Hippocampal formation (tissue), 2 donors: ENCODE measurements at places on chromosomes 1 and 21.

- DNase-seq = no peak
These were observed 25.3 kb upstream of the ITLN1 start for GRCh38 chr1:160910170-160910750.

DNA sequence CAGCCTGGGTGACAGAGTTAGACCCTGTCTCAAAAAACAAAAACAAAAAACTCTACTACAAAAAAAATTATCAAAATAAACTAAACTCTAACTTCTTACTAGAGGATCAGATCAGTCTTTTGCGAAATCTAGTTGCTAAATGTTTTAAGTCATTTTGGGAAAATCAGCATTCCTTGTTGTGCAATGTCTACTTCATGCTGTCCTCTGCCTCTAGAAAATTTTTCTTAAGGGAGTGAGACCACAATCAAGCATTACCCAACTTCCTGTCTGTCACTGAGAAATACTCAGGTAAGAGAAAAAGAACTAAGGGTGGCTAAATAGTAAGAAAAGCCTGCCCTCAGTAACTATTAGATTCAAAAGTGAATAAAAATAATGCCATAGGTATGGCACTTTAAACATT is 67.2 kb upstream of the FOXD3 start:
- no peak for DNase-seq

DNA sequence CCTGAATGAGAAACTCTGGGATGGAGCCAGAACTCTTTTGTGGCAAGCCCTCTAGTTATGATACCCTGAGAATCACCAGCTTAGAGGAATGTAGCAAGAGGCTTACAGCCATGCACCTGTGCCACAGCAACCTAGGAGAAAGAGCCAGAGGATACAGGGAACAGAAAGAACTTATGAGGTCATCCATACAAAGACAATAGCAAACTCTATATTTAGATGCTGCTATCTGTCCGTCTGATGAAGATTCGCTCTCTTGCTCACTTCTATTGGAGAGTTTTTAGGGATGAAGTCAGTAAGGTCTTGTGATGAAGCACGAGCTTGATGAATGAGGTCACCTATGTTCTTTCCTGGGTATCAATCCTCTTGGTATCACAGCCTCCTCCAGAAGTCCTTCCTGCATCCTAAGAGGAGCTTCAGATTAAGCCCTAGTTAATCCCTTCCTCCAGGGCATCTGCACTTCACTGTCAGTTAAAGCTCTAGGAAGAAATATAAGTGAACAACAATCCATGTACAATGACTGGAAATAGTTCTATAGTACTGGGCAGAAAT is 185.6 kb downstream of the DAB1 start:
- no peak for DNase-seq

GRCh38 chr1:57835620-57836019 is 411.8 kb upstream of the DAB1 start:
- DNase-seq = no peak

DNA sequence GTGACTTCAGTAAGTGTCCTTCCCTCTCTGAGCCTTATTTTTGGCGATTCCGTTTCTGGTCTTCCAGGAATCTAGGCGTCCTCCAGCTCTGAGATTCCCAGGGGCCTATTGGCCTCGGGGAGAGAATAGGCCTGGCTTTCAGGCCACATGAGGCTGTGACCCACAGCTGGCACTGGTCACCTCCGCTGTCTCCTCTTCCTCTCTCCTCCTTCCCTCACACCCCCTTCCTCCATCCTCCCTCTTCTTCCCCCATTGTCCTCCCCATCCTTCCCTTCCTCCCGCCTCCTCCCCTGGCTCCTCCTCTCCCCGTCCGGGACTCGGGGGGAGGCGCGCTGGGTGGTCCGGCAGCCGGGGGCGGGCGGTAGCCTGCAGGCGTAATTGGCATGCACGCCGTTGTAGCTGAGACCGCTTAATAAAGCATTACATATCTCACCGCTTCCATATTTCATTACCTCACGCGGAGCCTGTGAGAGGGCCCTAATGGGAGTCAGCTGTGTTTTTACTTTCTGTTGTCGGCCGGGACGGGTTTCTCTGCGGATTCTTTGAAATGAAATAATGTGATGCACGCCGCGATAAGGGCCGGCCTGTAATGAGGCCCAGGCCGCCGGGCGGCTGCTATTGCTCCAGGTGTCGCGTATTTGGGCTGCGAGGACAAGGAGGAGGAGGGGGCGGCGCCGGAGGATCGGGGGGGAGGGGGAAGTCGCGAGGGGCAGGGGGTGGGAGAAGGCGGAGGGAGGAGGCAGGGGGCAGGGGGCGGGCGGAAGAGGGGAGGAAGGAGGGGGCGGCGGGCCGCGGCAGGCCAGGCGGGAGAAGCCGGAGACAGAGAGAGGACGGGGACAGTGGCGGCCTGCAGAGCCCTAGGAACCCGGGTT is 95.3 kb downstream of the FOXD2 start:
- peak; percentile 24 for DNase-seq

DNA sequence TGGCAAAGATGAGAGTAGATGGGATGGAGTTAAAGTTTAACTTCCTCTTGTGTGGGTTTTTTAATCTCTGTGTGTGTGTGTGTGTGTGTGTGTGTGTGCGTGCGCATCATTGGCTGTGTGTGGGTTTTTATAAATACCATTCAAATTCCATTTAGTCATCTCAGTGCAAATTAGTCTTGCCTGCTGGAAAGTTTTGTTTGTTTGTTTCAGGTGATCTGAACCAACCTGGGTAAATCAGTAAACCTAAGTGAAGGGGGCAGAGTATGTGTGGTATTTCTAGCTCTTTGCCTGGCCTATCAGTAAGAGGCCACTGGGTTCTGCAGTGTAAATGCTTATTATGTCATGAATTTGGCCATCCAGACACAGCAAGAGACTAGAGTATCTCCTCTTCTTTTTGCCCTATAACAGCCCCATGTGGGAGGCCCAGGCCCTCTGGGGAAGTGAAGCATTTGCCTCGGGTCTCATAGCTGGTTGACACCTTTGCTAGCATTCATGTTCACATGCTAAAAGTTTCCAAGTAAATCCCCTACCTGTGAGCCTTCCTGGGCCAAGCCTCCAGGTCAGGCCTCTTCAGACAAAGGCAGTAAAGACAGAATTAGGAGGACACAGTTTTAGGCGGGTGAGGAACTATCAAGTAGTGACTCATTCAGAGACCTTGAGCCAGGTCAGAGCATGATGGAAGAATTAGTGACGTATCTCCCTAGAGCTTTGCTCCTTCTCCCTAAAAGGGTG is 14.7 kb downstream of the INTS3 start:
- no peak for DNase-seq

GRCh38 chr1:9705337-9706093 is 54.0 kb downstream of the PIK3CD start:
- DNase-seq = no peak

DNA sequence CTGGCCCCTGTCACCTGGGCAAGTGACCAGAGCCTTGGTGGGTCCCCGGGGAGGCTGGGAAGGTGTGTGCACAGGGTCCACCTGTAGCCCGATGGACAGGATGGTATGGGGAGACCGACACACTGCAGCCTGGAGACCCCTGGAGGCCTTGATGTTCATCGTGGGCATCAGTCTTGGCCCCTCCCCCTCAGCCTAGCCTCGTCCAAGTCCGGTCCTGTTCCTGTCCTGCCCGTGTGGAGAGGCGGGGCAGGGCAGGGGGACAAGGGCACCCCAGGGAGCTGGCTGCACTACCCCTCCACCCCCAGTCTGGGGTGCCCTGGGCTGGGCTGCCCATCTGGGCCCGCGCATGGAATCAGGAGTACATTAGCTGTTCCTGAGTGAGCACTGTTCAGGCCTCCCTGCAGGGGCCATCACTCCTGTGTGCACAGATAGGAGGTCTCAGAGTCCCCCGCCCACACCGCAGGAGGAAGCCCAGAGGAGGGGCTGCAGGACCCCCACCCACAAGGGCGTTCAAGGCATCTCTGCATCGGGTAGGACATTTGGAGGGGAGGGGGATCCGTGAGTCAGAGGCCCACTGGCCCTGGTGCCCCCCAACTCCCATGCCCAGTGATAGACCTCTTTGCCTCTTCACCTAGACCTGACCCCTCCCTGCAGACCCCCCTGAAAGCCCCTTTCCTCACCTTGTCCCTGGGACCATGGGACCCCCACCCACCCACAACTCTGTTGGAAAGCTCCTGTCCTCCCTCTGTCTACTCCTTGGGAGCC is 63.2 kb downstream of the WNT9A start:
- DNase-seq = no peak

- no peak for DNase-seq
These were observed at the start of gene SPRR2G for GRCh38 chr1:153150846-153151245. SPRR2G (minus strand) TSS chr1:153150890; CDS start chr1:153150110, 780 bp downstream.

GRCh38 chr1:98296681-98297080 is 364.8 kb upstream of the SNX7 start:
- no peak for DNase-seq

- DNase-seq = no peak
These were observed 47.1 kb upstream of the KCNE1 start for GRCh38 chr21:34559089-34559631.

- DNase-seq = no peak
These were observed 85.9 kb upstream of the SLC25A33 start for GRCh38 chr1:9453375-9453774.

DNA sequence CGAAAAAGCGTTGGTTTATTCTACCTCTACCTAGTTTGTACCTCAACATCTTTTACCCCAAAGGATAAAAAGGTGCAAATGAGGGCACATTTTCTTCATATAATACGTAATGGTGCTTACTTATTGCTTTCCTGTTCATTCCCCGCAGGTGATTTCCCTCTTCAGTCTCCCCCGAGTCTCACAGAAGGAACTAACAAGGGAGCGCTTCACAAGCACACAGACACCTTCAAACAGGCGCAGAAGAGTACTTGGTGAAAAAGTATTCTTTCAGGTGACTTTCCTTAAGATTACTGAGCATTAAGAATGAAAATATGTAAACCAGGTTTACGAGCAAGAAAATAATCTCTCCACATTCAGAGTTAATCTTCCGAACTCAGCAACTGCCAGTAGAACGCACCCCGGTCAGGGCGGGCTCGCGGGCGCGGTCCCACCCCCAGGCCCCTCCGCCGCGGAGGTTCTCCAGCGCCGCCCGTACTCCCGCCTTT is 511 bp upstream of the RABGAP1L start:
- DNase-seq = no peak

DNA sequence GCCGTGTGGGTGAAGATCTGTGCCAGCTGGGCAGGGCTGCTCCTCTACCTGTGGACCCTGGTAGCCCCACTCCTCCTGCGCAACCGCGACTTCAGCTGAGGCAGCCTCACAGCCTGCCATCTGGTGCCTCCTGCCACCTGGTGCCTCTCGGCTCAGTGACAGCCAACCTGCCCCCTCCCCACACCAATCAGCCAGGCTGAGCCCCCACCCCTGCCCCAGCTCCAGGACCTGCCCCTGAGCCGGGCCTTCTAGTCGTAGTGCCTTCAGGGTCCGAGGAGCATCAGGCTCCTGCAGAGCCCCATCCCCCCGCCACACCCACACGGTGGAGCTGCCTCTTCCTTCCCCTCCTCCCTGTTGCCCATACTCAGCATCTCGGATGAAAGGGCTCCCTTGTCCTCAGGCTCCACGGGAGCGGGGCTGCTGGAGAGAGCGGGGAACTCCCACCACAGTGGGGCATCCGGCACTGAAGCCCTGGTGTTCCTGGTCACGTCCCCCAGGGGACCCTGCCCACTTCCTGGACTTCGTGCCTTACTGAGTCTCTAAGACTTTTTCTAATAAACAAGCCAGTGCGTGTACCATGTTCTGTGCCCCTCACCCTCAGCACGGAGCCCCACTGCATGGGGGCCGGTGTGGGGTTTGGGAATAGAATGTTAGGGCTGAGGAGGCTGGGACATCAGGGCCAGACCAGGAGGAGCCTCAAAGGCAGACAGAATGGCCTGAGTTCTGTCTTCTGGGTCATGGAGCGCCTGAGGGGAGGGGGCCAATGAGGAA is 21.3 kb downstream of the SERINC2 start:
- no peak for DNase-seq

DNA sequence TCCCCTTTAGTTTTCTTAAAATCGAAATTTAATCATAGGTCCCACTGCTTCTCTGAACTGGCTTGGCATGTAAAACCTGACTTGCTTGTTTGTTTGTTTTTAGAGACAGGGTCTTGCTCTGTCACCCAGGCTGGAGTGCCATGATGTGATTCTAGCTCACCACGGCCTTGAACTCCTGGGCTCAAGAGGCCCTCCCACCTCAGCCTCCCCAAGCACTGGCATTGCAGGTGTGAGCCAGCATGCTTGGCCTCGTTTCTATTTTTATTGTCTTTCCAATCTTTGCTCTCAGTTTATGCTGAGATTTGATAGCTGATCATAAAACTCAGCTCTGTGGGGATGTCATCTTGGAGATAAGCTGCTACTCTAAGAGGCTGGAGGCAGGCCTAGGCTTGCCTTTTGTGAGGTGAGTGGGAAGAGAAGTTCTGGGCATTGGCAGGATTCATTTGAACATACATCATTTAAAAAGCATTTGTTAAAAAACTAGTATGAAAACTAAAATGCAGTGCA is 51.5 kb upstream of the GCLM start:
- no peak for DNase-seq

DNA sequence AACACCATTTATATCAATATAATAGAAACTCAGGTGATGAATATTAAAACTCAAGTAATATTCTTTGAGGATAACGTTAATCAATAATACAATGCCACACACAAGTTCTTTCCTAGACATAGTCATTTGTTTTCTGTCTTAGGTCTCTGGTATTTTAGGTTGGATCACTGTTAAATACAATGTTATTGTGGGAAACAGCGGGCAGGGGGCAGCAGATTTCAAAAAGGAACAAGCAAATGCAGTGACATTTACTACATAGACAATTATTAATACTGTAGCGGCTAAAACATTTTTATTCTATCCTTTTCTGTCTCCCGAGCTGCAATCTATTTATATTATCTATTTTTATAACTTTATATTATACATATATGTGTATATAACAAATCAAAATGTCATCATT is 186.4 kb upstream of the ZNHIT6 start:
- no peak for DNase-seq

DNA sequence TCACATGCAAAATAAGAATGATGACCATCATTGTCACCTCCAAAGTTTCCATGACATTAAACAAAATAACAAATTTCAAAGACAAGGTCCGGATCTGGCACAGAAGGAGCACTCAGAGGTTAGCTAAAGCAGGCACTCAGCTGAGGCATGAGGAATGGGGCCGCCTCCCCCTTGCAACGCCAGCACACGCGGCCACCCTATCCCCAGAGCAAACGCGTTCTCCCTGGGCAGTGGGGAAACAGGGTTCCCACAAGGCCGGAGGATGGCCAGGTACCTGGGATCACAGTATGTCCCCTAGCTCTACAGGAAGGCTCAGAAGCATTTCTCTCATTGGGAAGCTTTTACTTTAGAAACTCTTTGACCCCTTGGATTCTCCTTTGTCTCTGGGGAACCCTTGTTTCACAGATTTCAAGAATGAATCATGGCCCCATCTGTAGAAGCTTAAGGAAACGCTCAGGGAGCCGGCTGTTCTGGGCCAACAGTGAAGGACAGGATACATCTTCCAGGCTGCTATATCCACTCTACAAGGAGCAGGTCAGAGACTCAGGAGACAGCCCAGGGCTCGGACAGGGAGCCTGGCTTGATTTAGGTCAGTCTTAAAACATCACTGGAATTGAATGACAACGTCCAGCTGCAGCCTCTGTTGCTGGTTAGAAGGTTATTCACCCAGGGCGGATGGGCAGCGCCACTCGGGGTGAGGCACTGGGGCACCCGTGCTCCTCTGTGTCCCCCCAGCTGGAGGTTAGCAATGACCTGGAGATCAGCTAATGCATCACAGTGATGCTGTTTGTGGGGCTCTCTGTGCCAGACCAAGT is 496.4 kb downstream of the NPHP4 start:
- DNase-seq = no peak
